LoVo (cell line): ENCODE measurements at places on chromosomes 1 and 21.

GRCh38 chr1:93411000-93411399 is 36.9 kb upstream of the FNBP1L start:
- no peak for DNase-seq

GRCh38 chr1:167689567-167689920 is 32.2 kb upstream of the MPZL1 start:
- no peak for DNase-seq

GRCh38 chr1:88980870-88981269 is 11.6 kb downstream of the KYAT3 start:
- DNase-seq: no peak

DNA sequence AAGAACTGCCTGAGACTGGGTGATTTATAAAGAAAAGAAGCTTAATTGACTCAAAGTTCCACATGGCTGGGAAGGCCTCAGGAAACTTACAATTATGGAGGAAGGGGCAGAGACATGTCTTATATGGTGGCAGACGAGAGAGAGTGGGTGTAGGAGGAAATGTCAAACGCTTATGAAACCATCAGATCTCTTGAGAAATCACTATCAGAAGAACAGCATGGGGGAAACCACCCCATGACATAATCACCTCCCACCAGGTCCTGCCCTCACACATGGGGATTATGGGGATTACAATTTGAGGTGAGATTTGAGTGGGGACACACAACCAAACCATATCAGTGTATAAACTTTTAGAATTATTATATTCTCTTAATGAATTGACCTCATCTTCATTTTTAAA is 335.9 kb upstream of the DPYD start:
- DNase-seq: no peak

DNA sequence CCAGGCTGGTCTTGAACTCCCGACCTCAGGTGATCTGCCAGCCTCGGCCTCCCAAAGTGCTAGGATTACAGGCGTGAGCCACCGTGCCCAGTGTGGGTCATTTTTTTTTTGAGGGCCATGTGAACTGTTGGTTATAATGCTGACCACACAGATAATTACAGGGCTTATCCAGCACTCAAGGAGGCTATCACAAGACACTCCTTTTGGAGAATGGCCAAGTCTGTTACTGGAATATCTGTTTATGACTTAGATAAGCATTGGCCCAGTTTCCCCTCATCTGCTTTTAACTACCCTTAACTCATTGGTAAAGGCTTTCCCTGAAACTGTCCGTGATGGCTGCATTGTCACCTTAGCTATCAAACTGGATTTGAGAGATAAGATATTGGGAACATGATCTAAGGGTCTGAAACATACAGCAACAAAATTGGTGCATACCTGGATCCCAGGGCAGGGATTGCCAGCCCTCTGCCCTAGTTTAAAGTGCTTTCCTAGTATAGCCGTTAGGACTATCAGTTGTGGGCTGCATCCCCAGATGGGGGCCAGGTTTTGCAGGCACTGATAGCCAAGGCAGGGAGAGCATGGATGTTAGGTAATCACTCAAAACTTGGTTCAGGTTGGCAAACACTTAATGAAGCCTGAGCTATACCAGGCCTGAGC is 15.6 kb downstream of the SZT2 start:
- peak; percentile 20 for DNase-seq

DNA sequence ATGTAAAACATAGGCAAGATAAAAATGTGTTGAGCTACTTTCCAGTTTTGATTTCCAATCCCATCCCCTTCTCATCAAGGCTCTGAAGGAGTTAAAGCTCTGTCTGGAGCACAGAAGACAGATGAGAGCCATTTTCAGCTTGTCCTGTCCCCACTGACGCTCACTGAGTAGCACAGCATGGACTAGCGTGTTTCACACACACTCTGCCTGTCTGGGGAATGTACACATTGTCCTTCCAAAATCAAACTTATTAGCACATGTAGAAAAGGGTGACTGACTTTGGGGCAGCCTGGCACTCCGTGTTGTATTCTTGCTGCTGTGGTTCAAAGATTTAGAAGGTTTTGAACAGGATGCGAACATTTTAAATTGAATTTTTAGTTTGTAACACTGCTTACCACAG is 139.2 kb downstream of the NEK7 start:
- no peak for DNase-seq

GRCh38 chr1:233252441-233252840 is 43.1 kb downstream of the PCNX2 start:
- no peak for DNase-seq

DNA sequence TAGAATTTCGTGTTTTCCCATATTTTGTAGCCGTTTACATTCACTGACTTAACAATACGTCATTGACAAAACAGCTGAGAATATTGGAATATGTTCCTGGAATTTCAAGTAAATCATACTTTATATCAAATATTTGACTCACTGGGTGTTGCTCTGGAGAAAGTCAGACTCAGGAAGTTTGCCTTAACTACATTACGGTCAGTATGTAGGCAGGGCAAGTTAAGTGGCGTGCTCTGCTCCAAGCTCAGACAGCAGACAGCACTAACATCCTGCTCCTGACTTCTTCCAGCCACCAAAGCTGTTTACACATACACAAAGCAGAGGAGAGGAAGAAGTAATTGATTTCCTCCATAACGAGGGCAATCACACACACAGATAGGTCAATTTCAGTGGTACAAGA is 414.6 kb downstream of the LRRIQ3 start:
- DNase-seq: no peak

GRCh38 chr1:10415211-10415930 is 14.9 kb upstream of the CENPS start:
- peak; percentile 28 for DNase-seq

DNA sequence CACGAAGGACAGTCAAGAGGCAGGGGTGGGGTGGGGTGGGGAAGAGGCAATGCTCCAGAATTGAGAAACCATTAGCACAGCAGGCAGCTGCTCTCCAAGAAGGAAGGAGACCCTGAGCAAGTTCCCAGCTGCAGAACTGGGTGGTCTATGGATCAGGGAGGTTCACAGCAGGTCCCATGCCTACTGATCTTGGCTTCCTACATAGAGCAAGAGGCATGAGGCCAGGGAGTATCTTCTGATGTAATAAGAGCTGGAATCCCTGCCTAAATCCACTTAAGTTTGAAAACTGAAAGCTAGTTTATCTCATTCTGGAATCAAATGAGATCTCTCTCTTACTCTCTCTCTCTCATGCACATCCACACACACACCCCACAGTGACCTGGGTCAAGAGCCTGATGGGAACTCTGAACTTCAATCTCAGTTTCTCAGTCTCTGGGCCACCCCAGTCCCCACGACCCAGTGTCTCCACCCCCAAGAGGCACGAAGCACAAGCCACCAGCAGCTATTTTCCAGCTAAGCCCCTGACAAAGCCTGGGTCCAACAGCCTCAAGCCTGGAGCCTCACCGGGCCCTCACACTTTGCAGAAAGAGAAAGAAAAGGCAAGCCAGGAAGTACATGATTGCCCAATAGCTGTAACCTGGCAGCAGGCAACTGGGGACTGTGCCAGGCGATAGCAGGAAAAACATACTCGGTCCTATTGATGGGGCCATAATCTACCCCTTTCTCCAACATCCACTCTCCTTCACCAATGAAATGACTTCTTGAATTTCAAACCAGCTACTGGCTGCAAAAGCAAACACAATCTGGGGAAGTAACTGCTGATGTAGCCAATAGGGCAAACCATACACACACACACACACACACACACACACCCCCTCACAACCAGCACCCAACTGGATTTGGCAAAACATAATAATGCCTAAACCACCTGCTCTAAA is 2.2 kb downstream of the NUAK2 start:
- DNase-seq: peak; percentile 71

DNA sequence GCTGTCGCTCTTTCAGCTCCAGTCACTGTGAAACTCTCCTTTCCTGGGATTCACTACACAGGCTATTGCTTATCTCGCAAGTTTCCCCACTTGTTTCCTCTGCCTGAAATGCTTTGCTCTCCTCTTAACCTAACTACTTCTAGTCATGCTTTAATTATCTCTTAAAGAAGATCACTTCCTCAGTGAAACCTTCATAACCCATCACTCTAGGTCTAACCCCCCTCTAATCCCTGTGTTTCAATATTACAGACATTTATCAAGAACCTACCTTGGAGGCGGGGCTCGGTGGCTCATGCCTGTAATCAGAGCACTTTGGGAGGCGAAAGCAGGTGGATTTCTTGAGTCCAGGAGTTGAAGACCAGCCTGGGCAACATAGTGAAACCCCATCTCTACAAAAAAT is 16.7 kb upstream of the ZNF644 start:
- DNase-seq: no peak

DNA sequence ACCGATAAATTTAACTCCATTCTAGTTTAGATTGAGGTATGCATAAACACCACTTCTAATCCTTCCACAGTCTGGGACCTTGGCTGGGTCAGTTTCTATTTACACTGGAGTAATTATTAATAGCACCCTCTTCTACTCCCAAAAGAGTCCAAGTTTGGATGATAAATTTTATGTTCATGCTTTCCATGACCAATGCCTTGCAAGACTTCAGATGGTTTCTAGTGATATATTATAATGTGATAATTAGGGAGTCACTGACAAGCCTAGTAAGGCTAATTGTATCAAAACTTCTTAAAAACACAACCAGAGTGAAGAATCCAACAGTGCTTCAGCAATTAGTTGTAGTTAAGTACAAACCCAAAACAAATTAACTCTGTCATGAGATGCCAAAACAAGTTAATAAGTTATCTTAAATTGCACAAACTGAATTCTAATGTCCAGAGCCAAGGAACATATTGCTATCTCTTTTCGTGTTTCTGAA is 489.6 kb downstream of the TTLL7 start:
- DNase-seq: no peak

GRCh38 chr1:210828996-210829596 is 304.9 kb downstream of the KCNH1 start:
- no peak for DNase-seq

- no peak for DNase-seq
Observed at GRCh38 chr1:238722812-238723211, 663.6 kb upstream of the CHRM3 start.

DNA sequence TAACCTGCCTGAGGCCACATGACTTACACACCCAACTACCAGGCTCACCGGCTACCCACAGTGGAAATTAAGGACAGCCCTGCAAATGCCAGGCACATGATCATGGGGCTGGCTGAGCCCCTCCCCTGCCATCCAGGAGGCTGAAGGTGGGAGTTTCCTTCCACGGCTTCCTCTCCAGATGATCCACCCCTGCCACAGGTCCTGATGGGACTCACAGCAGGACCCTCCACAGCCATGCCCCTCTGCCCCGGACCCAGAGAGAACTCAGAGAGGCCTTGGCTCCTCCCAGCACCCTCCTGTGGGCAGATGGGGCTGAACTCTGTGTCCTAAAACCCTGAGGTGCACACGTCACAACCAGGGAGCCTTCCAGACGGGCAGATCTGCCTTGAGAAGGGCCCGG is 29.1 kb upstream of the CASZ1 start:
- DNase-seq: no peak

GRCh38 chr1:64669098-64669675 is 75.7 kb upstream of the RAVER2 start:
- no peak for DNase-seq

- no peak for DNase-seq
Observed at GRCh38 chr21:38208118-38208517, 48.7 kb upstream of the KCNJ15 start.

GRCh38 chr1:92804721-92805201 is 19.9 kb upstream of the EVI5 start:
- DNase-seq: peak; percentile 91

DNA sequence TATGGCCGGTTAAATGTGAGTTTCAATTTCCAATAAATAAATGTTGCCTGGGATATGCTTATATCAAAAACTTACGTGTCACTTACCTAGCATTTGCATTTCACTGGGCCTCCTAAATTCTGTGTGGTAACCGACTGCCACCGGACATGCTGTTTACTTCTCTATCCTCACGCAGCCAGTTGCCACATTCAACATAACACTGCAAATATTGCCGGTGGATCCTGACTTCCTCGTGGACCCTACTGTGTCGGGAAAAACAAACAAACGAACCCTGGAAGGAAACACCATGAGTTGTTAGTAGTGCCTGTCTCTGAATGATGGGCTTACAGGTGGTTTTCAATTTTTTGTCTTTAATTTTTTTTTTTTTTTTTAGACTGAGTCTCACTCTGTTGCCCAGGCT is 54.1 kb downstream of the RIPK4 start:
- DNase-seq: no peak

- DNase-seq: no peak
Observed at GRCh38 chr1:245124241-245124640, 30.5 kb upstream of the KIF26B start.

GRCh38 chr21:29175408-29176134 is 45.1 kb downstream of the MAP3K7CL start:
- no peak for DNase-seq

DNA sequence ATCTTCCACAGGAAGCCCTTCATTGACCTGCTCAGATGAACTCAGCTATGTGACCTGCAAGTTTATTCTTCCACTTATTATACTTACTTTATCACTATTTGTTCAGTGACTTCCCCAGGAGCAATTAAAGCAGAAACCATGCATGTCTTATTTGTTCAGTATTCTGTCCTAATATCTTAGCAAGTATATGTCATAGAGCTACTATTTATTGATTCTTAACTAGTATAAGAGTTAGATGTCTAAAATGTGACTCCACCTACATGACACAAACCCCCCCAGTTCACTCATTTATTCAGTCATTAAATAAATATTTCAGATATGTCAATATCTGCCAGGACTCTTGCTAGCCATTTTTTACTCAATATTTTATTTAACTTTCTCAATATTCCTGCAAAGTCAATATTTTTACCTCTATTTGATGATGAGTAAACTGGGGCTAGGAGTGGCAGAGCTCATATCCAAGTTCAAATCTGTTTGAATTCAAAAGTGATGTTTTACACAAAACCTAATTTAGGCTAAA is 469.0 kb upstream of the USP24 start:
- DNase-seq: no peak

DNA sequence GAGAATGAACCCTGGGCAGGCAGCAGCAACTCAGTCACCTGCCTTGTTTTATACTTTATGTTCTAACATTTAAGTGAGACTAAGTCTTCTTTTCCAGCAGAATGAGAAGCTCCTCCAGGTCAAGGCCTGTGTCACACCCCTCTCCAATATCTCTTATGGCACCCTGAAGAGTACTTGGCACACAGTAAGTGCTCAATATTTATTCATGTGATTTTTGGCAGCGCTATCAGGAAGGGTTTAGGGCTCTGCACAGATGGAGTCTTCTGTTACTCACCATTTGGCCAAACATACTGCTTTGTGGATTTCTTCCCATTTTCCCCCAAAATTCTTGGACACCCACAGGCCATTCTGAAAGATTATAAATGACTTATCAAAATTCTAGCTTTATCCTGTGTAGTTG is 43.8 kb upstream of the MYBPHL start:
- no peak for DNase-seq

- no peak for DNase-seq
Observed at GRCh38 chr1:113297749-113298148, 92.6 kb upstream of the MAGI3 start.

DNA sequence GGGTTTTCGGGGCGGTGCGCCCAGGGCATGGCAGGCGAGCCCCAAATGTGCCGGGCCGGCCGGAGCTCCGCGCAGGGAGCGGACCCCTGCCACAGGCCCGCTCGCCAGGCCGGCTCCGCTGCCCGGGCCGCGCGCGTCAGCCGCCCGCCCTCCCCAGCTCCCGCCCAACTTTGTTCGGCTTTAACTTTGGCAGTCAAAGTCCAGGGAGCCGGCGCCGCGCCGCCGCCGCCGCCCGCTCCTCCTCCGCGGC is 488 bp downstream of the SLC35D1 start:
- peak; percentile 50 for DNase-seq
